Activated naive CD4-positive, alpha-beta T cell treated with anti-CD3 and anti-CD28 coated beads, Interleukin-2, amount 10 ng/mL, durations not matched to agents 7 days and 5 days (primary cell): ENCODE measurements at places on chromosomes 4 and X.

GRCh38 chr4:31964685-31965084 lies 1244.5 kb downstream of the PCDH7 start:
- no peak for DNase-seq

DNA sequence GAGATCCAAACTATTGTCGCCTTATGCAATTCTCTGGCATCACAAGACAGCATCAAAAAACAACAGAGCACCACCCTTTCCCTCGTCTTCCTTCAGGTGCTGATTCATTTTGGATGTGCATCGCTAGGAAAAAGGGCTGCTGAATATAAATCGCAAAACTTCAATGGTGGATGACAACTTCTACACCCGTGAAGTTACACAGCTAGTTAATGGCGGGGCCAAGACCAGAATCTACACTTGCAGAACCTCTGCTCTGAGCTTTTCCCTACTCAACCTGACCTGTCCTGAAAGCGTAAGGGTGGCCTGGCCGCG lies 674 bp downstream of the GNPDA2 start:
- DNase-seq, result no peak

GRCh38 chrX:151323054-151323453 lies 74.0 kb upstream of the VMA21 start:
- no peak for DNase-seq

- DNase-seq, result no peak
These were observed 568.0 kb downstream of the PDHA2 start for GRCh38 chr4:96407738-96408463.

DNA sequence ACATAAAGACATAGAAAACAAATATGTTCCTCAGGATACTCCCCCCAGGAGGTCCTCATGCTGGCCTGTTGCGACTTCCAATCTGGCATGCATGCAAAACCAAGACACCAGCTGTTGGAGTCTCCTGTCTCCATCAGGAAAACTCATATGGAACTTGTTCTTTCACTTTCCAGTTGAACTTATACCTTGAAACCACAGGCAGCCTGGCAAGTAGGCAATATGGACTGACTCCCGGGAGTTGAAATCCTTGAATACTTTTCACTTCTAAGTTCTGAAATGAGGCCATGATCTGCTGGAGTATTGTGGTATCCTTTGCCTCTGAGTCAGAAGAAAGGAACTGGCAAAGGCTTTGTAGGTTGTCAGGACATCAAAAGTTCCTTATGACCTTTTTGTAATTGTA lies 444.2 kb downstream of the IDS start:
- DNase-seq, result no peak

GRCh38 chr4:123409334-123409733 lies 12.7 kb downstream of the SPRY1 start:
- no peak for DNase-seq

- no peak for DNase-seq
These were observed 102.6 kb upstream of the GIMD1 start for GRCh38 chr4:106471151-106471550.

GRCh38 chr4:43337707-43338106 lies 445.2 kb downstream of the GRXCR1 start:
- DNase-seq, result no peak

- DNase-seq, result no peak
These were observed 92.8 kb downstream of the CBR4 start for GRCh38 chr4:168917138-168917779.

DNA sequence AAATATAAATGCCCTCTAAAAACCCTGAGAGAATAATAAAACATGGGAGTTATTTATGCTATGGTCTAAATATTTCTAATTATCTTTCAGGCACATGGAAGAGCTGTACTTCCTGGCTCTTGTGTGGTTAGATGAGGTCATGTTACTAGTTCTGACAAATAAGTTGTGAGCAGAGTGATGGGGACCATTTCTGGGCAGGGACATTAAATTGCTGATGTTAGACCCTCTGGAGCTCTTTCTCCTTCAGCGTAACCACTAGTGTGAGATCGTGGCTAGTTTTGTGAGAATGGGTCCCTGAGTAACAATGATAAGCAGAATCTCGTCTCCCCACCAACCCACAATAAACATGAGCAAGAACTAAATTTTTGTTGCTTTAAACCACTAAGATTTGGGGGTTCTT lies 108.0 kb downstream of the MAML3 start:
- no peak for DNase-seq

GRCh38 chr4:119284876-119285780 lies 36.8 kb downstream of the FABP2 start:
- no peak for DNase-seq

GRCh38 chr4:53075162-53075785 lies 213.2 kb downstream of the RASL11B start:
- no peak for DNase-seq

GRCh38 chr4:118823471-118823870 lies 12.5 kb downstream of the SEC24D start:
- no peak for DNase-seq

DNA sequence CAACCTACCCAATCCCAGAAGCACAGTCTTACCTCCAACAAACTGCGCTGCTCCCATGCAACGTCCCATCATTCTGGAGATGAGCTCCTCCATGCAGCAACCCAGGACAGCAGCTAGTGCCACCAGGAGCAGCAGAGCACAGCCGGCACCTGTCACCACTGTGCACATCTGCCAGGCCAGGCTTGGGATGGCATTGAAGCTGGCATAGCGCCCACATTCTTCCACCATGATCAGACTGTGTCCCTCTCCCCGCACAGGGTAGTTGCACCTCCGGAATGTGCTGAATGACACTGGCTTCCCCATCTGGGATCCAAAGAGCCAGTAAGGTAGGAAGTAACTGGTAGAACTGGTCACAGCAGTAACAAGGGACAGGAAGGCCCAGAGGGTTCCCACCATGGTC lies 8.8 kb downstream of the LHFPL1 start:
- no peak for DNase-seq

- no peak for DNase-seq
These were observed 25.6 kb upstream of the ANTXR2 start for GRCh38 chr4:80098635-80099034.

DNA sequence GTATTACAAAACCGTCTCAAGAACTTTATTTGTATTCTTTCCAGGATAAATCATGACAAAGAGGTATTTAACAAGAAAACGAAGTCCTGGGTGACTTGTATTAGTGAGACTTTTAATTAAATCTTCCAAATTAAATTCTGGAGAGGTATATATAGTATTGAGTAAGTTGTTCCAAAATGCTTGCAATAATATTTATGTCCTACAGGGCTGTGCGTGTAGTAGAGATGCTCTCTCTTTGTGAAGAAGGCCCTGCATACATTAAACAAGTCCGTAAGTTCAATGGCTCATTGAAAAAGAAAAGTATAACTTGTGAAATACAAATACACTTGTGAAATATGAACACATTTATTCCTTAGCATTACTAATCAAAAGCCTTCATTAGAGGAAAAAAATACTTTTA lies 211.4 kb downstream of the ARHGAP24 start:
- no peak for DNase-seq

- no peak for DNase-seq
These were observed 355.8 kb upstream of the BOD1L1 start for GRCh38 chr4:13983189-13983790.

DNA sequence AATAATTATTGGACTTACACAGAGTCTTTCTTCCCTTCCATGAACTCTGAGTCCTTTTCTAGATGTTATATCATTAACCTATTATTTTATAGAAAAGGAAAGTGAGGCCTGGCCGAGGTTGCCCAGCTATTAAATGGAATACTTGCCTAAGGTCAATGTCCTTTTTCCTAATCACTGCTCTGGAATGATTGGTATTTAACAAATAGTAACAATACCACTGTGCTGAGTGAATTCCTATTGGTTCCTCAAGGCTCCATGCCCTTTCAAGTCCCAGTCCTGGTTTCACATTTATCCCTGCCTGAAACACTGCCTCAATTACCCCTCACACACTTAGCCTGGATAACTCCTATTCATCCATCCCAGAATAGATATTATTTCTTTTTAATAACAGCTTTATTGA lies 6.2 kb downstream of the TCEAL9 start:
- DNase-seq, result no peak

GRCh38 chr4:6197433-6198174 lies 2.7 kb downstream of the JAKMIP1 start:
- peak; percentile 11 for DNase-seq

DNA sequence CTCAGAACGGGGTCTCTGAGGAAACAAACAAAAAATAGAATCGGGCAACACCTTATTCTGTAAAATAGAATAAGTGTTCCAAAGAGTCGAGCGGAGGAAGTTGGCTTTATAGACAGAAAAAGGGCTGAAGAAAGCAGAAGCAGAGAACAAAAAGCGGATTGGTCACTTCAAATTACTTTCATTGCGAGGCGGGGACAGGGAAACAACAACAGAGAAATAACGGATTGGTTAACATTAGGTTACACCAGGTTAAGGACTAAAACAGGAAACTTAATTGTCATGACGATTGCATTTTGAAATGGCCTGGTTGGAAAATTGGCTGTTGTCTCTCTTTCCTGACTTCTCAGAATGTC lies 433 bp upstream of the COQ2 start:
- peak; percentile 38 for DNase-seq

DNA sequence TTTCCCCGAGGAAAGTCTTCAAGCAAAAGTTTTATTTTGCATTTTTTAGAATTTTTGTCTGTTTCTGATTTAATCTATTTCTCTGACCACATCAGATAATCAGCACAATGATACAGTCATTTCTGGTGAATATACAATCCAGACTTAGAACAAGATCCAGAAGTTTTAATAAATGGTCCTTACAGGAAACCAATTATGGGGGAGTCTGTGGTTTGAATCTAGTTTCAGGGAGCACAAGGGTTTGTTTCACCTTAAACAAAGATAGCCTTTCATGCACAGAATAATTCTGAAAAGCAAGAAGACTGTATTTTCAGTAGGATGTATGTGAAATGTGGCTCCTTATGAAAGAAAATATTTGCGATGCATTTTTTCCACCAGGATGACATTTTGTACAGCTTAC lies 158.5 kb upstream of the ARSJ start:
- no peak for DNase-seq

- no peak for DNase-seq
These were observed 288.7 kb upstream of the CTSO start for GRCh38 chr4:156242390-156242789.

- no peak for DNase-seq
These were observed 856.6 kb downstream of the CENPC start for GRCh38 chr4:66688674-66689073.

DNA sequence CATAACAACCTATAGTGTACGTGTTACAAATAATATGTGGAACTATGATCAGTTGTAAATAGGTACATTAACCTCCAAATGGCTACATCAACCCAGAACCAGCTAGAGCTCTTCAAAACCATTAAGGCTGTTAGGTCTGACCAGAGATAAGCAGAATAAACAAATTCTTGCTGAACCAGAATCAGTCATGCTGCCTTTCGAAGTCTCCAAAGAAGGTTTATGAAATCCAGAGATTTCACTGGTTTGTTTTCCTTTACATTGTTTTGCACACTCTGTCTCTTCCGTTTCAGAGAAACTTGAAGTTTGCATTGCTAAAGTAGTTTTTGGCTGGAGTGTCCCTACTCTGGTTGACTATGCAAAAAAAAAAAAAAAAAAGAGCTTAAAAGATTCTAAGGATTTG lies 177.3 kb upstream of the SLIT2 start:
- no peak for DNase-seq

DNA sequence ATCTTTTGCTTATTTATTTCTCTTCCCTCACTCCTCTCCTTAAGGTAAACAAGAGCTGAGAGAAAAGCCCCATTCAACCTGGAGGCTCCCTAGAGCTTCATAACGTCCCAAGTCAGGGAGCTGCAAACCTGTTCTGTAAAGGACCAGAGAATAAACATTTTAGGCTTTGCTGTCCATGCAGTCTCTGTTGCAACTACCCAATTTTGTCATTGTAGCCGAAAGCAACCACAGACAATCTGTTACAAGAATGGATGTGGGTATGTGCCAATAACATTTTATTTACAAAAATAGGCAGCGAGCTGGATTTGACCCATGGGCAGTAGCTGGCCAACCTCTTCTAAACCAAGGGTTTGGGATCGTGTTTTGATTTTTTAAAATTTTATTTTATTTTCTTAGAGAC lies 71.3 kb upstream of the TBL1X start:
- no peak for DNase-seq

- DNase-seq, result no peak
These were observed 553.2 kb upstream of the FAT1 start for GRCh38 chr4:187276736-187277408.
